Gastroesophageal sphincter (tissue), 4 donors: ENCODE measurements at places on chromosomes 1 and 21.
A peak's percentile ranks its signal among the peaks of the same experiment; 100 is the strongest.

GRCh38 chr1:204782118-204782700 is 88.5 kb upstream of the NFASC start:
- H3K36me3 ChIP-seq: no peaks in the 10 kb centered on the region
- no peak overlapping the region for H3K27ac ChIP-seq
- ATAC-seq: no peak
- H3K4me3 ChIP-seq: no peak overlapping the region
- peaks cover 12% of the 10 kb centered on the region for H3K27me3 ChIP-seq

- H3K4me3 ChIP-seq: no peak overlapping the region
- H3K27ac ChIP-seq: no peak overlapping the region
- no peak for ATAC-seq
- H3K4me1 ChIP-seq: no peaks in the 10 kb centered on the region
- no peaks in the 10 kb centered on the region for H3K27me3 ChIP-seq
These were observed 45.7 kb downstream of the WNT9A start for GRCh38 chr1:227901906-227902640.

DNA sequence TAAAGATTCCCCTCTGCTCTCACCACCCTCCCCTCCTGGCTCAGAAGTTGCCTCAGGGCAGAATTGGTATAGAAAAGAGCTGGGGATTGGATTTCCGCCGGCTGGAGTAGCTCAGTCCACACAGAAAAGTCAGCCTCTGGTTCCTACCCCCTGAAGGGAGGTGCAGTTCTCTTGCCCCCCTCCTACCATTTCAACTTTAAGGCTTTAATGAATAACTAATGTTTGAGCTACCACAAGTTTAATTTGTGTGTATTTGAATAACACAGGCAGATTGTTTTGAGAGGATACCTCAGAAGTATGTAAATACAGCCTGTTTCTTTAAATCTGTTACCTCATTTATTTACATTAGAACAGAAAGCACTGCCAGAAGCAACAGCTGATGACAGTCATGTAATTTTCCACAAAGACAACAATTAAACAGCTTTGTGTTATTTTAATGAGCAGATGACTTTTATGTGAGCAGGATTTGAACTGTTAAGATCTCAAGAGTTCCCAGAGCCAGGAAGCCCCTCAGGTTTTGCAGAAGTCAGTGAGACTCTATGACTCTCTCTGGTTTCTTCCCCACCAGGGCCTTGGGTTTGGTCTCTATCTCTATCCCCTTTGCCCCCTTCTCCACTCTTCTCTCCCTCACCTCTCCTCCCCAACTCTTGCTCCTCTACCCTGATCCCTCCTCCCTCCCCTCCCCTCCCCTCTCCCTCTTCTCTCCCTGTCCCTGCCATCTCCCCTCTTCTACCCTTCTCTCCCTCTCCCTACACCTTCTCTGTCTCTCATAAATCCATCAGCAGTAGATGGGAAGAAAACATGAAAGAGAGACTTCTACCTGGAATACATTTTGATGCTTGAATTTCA is 26.3 kb downstream of the DUSP10 start:
- no peaks in the 10 kb centered on the region for H3K36me3 ChIP-seq
- no peak overlapping the region for H3K4me3 ChIP-seq
- H3K4me1 ChIP-seq: peaks cover 75% of the 10 kb centered on the region
- H3K27me3 ChIP-seq: no peaks in the 10 kb centered on the region

GRCh38 chr21:42661688-42662429 is 8.4 kb downstream of the PDE9A start:
- H3K27ac ChIP-seq: no peak overlapping the region
- H3K4me3 ChIP-seq: no peak overlapping the region
- H3K27me3 ChIP-seq: peaks cover 10% of the 10 kb centered on the region
- ATAC-seq: no peak

DNA sequence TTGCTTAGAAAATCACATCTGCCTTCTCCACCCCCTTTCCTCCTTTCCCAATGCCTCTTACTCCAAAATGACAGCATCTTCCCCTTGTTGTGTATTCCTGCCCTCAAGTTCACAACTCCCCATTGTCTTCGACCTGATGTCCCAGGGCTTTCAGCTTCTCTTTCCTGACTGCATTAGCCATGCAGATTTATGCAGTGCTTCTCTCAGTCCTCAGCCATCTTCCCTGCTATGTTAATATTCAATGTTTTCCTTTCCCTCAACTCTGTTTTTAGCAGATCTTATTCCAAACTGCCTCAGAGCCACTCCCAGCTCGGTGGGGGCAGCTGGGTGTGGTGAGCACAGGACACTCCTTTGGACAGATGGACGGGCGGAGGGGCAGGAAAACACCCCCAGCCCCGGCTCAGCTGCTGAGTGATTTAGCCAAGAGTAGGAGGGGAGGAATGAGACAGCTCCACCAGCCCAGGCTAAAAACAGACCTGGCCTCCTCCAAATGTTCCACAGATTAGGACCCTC is 71.0 kb downstream of the CD2 start:
- no peak overlapping the region for H3K4me3 ChIP-seq
- H3K36me3 ChIP-seq: no peaks in the 10 kb centered on the region
- H3K27me3 ChIP-seq: no peaks in the 10 kb centered on the region
- no peak overlapping the region for H3K27ac ChIP-seq
- peak; percentile 16 for ATAC-seq
